ENCODE measurements at places on chromosomes 4 and X.
A peak's percentile ranks its signal among the peaks of the same experiment; 100 is the strongest.

DNA sequence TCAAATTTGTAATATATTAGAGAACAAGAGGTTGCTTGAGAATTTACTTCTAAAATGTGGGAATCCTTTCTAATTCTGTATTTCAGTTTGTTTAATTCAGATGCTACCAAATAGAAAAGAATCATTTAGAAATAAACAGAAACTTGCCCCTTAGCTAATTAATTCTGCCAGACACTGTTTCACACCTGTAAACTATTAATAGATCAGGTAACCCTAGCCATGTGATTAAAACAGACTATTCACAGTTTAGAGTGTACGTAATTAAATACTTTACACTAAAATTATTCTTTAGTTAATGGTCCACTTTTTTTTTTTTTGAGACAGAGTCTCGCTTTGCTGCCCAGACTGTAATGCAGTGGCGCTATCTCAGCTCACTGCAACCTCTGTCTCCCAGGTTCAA, 124.0 kb downstream of the PTPN13 start:
- no peak for DNase-seq

DNA sequence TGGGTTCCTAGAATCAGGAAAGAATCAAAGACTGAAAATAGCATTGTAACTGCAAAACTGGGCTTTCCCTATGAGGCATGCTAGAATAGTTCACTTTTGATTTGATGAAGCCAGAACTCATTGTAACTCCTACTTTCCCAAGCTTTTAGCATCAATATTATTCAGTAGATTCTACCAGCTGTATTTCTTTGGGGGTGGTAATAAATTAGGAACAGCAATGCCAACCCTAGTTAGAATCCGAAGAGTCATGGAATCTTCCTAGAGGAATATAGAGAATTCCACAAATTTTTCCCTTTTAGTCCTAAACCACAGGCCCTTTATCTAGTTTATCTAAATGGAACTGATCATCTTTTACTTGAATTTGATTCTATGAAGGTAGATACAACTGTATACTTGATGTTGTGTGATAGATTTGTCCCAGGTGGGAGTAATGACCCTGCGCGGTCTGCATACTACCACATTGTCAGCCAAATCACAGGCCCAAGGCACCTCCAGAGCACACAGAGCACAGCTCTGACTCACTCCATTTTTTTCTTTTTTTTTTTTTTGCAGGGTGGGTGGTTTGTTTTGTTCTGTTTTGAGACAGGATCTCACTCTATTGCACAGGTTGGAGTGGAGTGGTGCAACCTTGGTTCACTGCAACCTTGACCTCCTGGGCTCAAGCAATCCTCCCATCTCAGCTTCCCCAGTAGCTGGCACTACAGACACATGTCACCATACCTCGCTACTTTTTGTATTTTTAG, 66.6 kb downstream of the EDNRA start:
- no peak for DNase-seq

GRCh38 chr4:160319221-160319867, 1216.5 kb downstream of the RAPGEF2 start:
- no peak for DNase-seq

GRCh38 chrX:14758029-14758491, 114.8 kb downstream of the FANCB start:
- DNase-seq, result no peak

- no peak for DNase-seq
These were observed 425.6 kb downstream of the INPP4B start for GRCh38 chr4:142420311-142421095.

- no peak for DNase-seq
These were observed 106.6 kb upstream of the HS3ST1 start for GRCh38 chr4:11535333-11535732.

- DNase-seq, result no peak
These were observed 237.2 kb downstream of the FAT4 start for GRCh38 chr4:125551967-125552366.

- peak; percentile 63 for DNase-seq
These were observed 37.4 kb downstream of the MAML3 start for GRCh38 chr4:140116442-140117104.

GRCh38 chr4:48746608-48747362, 33.3 kb downstream of the FRYL start:
- DNase-seq, result no peak

- DNase-seq, result no peak
These were observed 32.2 kb upstream of the TXLNG start for GRCh38 chrX:16754019-16754418.

- no peak for DNase-seq
These were observed 132.4 kb downstream of the ENOX2 start for GRCh38 chrX:130770615-130771014.

DNA sequence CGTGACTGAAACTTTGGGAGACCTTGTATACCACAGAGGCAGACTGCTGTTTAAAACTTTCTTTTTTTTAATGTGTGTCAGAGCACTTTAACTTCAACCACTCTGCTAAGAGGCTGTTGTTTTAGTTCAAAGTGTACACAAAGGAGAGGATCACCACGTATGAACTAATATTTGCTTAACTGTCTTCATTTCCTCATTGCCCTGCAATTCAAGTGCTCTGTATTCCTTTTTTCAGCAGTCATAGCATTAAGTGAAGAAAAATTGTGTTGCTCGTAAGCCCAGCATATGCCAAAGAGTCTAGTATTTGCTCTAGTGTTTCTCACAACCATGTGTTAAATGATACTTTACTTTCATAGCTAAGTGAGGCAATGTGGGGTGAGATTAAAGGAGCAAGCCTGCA, 63.0 kb upstream of the HHIP start:
- no peak for DNase-seq

- DNase-seq, result no peak
These were observed 8.7 kb upstream of the PPP3CA start for GRCh38 chr4:101355767-101356702.

GRCh38 chr4:83618431-83618830, 82.5 kb downstream of the GPAT3 start:
- DNase-seq, result no peak

- DNase-seq, result no peak
These were observed 715 bp downstream of the ZMAT1 start for GRCh38 chrX:101931136-101931487.

GRCh38 chr4:17535906-17536305, 20.9 kb downstream of the CLRN2 start:
- no peak for DNase-seq

- no peak for DNase-seq
These were observed 3.5 kb upstream of the NKX1-1 start for GRCh38 chr4:1409491-1410425.

DNA sequence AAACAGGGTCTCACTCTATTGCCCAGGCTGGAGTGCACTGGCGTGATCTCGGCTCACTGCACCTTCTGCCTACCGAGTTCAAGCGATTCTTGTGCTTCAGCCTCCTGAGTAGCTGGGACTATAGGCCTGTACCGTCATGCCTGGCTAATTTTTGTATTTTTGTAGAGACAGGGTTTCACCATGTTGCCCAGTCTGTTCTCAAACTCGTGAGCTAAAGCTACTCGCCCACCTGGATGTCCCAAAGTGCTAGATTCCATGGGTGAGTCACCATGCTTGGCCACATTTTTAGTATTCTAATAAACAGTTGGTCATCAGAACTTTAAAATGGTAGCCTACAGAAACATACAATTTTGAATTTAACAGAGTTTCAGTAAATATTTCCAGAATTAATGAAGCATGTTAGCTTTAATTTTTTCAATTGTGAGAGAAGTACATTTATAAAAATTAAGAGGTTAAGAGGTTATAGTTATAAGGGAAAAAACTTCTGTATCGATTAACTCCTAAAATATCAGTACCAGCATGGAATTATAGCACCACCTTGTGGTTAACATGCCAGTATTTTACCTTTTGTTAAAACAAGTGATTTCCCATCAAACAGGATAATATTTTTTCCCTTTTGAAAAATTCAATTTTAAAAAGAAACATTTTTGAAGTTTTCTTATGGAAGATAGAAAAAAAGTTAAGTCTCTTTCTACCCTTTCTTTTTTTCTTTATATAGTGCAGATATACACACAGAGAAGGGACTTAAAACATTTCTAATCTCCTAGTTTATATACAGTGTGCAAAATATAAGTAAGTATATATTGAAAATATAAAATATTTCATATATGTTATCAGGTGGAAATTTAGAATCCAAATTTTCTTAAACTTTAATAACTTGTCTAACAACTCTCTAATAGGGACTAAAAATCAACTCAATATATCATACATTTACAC, 35.4 kb downstream of the CEP44 start:
- DNase-seq, result no peak

DNA sequence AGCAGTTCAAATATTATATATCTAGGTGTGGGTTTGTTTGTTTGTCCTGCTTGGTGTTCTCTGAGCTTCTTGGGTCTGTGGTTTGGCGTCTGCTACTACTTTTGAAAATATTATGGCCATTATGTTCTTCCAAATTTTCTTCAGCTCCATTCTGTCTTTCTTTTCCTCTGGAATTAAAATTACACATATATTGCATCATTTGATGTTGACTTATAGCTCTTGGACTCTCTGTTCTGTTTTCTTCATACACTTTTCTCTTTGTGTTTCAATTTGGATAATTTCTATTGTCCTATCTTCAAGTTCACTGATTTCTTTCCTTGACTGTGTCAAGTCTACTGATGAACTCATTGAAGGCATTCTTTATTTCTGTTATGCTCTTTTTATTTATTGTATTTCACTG, 65.2 kb upstream of the ZNF81 start:
- DNase-seq, result no peak

DNA sequence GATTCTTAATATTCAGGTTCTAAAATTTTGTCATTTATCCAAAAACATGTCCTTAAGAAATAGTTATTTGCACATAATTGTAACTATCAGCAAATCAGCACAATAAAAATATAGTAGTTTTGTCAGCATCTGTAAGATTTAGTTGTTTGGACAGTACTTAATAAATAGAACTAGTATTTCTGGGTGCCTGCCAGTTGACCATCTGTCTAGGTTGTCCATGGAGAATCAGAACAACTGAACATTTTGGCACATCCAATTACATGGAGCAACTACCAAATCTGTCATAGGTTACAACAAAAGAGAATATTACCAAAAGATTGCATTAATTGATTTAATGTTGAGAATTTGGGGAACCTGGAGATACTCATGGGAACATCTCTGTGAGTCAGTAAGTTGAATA, 305.5 kb upstream of the TACR3 start:
- DNase-seq, result no peak

DNA sequence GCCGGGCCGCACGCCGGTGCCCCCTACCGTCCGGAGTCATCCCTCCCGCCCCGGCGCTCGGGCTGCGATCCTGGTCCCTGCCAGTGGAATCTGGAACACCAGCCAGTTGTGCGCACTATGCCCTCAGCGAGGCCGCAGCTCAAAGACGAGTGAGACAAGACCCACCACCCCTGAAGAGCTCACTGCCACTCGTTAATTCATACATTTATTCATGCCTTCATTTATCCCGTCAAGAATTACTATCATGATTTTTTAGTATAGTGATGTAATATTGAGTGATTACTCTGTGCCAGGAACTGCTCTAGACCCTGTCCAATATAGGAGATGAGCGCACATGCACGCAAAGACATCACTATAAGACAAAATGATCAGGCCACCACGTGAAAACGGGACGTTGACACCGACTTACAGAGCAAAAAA, 247 bp upstream of the PPA2 start:
- no peak for DNase-seq

- no peak for DNase-seq
These were observed 56.2 kb downstream of the MCUB start for GRCh38 chr4:109616243-109616642.

DNA sequence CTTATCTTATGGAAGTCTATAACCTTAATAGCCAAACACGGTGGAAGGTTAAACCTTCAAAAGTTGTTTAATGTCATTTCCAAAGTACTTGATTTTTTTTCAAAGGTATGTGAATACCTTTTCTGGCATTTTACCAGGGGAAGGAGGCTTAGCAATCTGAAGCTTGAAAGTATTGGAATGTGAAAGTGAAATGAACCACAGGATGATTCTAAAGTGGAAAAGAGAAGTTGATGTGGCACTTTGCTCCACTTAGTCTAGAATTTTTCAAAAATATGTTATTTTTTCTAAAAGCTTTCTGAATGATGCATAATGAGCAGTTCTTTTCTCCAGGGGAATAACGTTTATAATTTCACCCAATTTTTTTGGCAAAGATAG, 19.2 kb downstream of the PI4K2B start:
- no peak for DNase-seq

GRCh38 chrX:154017766-154018517, 1.8 kb downstream of the IRAK1 start:
- DNase-seq, result no peak

GRCh38 chrX:156003486-156004185, 6.1 kb downstream of the IL9R start:
- no peak for DNase-seq

DNA sequence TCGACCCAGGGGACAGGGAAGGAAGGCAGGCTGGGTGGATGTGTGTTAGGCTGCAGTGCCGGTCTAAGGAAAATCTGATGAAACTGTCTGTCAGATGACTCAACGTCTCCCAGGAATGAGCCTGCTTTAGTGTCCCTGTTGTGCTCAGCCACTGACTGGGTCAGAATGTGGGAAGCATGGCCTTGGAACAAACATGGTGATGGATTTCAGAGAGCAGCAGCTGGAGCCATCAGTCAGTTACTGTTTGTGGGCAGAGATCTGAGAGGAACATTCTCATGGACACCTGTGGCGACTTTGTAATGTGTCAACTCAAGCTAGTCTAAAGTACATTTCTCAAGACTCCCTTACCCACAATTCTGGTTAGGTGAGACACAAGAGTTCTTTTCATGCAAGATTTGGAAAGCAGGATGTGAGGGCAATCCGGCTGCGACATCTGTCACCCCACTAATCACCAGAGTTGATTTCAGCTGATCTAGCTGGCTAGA, 63.2 kb downstream of the ANAPC10 start:
- no peak for DNase-seq

GRCh38 chr4:158777423-158778155, 8.8 kb downstream of the FNIP2 start:
- no peak for DNase-seq

GRCh38 chrX:52852110-52852860, 15.6 kb downstream of the XAGE3 start:
- no peak for DNase-seq

GRCh38 chr4:88757776-88758175, 60.1 kb upstream of the NAP1L5 start:
- no peak for DNase-seq

DNA sequence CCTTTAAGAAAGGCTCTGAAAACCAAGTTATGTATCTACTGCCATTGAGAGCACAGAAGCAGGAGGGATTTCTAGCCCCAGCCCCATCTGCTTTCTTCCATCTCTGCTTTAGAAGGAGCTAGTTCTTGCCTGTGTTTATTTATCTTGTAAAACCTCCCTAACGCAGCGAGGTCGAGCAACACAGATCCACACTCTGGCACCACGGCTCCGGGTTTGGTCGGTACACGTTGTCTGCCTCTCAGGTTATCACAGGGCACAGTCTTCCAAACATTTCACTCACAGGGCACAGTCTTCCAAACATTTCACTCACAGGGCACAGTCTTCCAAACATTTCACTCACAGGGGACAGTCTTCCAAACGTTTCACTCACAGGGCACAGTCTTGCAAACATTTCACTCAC, 69.7 kb upstream of the TLR3 start:
- DNase-seq, result no peak

- no peak for DNase-seq
These were observed 176.9 kb upstream of the ARSJ start for GRCh38 chr4:114156371-114156770.

GRCh38 chr4:101191302-101192098, 155.8 kb downstream of the PPP3CA start:
- no peak for DNase-seq
